Fibroblast of lung (primary cell): ENCODE measurements at places on chromosomes 5 and 9. TPM values are rescaled to one million over a fixed set of nuclear protein-coding genes. Genes with fewer than 3 reads are reported as not detected.

GRCh38 chr5:158265346-158265745, 406.4 kb upstream of the CLINT1 start:
- no peak for DNase-seq

DNA sequence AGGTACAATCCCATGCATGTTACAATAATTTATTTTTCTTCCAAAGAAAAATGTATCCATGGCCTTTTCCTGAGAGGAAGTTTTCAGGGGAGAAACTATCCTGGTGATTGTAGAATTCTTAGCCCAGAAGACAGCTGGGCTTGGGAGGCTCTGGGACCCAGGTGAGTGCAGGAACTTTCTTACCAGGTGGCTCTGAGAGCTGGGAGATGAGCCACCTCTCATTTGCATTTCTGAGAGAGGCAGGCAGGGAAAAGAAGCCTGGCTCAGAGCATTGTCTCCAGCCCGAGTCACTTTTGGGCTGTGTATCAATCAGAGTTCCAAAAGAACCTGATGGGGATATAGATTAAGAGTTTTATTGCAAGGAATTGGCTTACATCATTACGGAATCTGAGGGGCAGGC, 52.7 kb downstream of the ALG2 start:
- no peak for DNase-seq

DNA sequence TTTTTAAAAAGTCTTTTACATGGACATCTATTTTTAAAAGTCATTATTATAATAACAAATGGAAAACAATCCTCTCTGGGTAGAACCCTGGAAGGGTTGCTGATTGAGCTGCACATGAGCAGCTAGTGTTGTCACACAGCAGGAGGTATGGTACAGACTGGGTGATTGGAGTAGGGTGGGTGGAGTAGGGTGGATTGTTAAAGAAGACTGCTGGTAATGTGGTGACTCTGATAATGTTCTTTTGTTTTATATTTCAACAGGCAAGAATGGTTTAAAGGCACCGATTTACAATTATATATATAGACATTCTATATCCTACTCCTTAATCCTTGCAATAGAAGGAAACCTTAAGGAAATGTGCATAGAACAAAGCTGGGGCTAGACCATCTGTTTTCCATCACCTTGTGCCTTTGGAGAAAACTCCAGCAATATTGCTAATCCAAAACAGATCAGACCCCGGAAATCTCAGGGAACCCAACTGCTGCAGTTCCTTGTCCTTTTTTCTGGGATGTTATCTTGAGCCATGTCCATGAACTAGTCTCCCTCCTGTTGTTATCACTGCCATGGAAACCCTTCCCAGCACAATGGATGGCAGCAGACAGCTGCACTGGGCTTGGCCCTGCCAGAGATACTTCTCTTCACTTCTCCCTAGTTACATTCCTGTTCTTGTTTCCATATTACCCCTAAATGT, 129.7 kb downstream of the YIPF5 start:
- no peak for DNase-seq

- peak; percentile 78 for DNase-seq
Measured at GRCh38 chr5:124599028-124599973, 147.1 kb downstream of the ZNF608 start.

DNA sequence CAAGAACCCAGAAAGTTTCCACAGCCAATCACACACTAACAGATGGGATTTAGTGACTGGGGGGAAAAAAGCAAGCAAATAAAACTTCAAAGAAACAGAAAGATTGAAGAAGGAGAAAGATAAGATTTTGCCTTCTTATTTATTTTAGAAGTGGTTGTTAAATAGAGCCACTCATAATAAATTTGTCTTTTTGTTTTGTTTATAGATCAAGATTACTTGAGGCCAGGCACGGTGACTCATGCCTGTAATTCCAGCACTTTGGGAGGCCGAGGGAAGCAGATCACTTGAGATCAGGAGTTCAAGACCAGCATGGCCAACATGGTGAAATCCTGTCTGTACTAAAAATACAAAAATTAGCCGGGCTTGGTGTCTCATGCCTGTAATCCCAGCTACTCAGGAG, 94.9 kb upstream of the RANBP3L start:
- peak; percentile 73 for DNase-seq

GRCh38 chr9:137590123-137590468, 216 bp downstream of the ZMYND19 start:
- no peak for DNase-seq

GRCh38 chr9:92564982-92565381, 29.2 kb upstream of the ECM2 start:
- DNase-seq: peak; percentile 29

Gene TIMD4
- not detected in 2 replicates for total RNA-seq
